ENCODE measurements at places on chromosomes 4 and X. TPM values are rescaled to one million over a fixed set of nuclear protein-coding genes. Genes with fewer than 3 reads are reported as not detected.

- no peaks in the 10 kb centered on the region for H3K27me3 ChIP-seq
- H3K36me3 ChIP-seq, result no peaks in the 10 kb centered on the region
- no peaks in the 10 kb centered on the region for H3K4me1 ChIP-seq
- H3K27ac ChIP-seq, result no peak overlapping the region
- H3K4me3 ChIP-seq, result no peak overlapping the region
These were observed 18.9 kb upstream of the TRIM2 start for GRCh38 chr4:153185331-153185852.

- no peaks in the 10 kb centered on the region for H3K36me3 ChIP-seq
- no peak overlapping the region for H3K4me3 ChIP-seq
- no peak for DNase-seq
- H3K27me3 ChIP-seq, result no peaks in the 10 kb centered on the region
These were observed 424.1 kb downstream of the SMARCA1 start for GRCh38 chrX:129099207-129099606.

GRCh38 chr4:66297703-66298102 lies 627.4 kb upstream of the EPHA5 start:
- no peak overlapping the region for H3K27ac ChIP-seq
- no peak for DNase-seq
- H3K4me3 ChIP-seq, result no peak overlapping the region
- no peaks in the 10 kb centered on the region for H3K36me3 ChIP-seq
- H3K27me3 ChIP-seq, result no peaks in the 10 kb centered on the region

GRCh38 chr4:1405636-1406393 lies 427 bp downstream of the NKX1-1 start:
- no peak overlapping the region for H3K4me3 ChIP-seq
- no peaks in the 10 kb centered on the region for H3K36me3 ChIP-seq

- no peak overlapping the region for H3K4me3 ChIP-seq
- H3K27me3 ChIP-seq, result no peaks in the 10 kb centered on the region
- DNase-seq, result no peak
- H3K27ac ChIP-seq, result no peak overlapping the region
- no peaks in the 10 kb centered on the region for H3K36me3 ChIP-seq
These were observed 88.8 kb upstream of the KDR start for GRCh38 chr4:55214172-55214571.

DNA sequence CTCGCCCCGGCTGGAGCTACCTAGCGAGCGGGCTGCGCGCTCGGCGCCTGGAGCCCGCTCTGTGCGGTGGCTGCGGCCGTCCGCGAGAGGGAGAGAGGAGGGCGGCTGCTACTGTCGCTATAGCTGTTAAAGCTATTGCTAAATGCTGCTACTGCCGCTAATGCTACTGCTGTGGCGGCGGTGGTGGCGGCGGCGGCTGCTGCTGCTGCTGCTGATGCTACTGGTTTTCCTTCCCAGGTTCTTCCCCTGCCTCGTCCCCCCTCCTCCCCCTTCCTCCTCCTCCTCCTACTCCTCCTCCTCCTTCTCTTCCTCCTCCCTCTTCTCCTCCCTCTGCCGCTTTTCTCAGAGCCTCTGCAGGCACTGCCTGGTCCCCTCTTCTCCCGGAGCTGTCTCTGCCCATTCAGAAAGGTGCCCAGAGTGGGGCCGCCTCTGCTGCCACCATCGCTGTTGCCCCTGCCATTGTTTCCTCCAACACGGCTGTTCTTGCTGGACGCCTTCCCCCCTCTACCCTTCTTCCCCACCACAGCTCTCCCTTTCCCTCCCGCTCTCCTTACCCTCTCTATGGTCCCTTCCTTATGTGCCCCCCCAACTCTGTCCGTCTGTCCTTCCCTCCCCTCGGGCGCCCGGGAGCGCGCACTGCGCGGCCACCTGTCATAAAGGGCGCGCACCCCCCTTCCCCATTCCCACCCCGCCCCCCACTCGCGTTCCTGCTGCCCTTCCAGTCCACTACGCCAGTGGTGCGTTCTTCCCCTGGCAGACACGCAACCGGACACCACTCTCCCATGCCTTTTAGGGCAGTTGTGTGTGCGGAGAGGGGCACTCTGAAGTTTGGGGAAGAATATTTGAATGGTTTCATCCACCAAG lies at the start of gene NEXMIF:
NEXMIF (minus strand) TSS at position 228 of the 864 bp plus-strand sequence.
- DNase-seq, result peak; percentile 12
- peak within 1 kb of the TSS; percentile 78 for H3K27ac ChIP-seq
- H3K36me3 ChIP-seq, result no peaks in the 10 kb centered on the region
- H3K4me1 ChIP-seq, result peaks cover 5% of the 10 kb centered on the region

- no peaks in the 10 kb centered on the region for H3K36me3 ChIP-seq
- H3K4me3 ChIP-seq, result no peak overlapping the region
- no peaks in the 10 kb centered on the region for H3K4me1 ChIP-seq
- no peak for DNase-seq
- no peak overlapping the region for H3K27ac ChIP-seq
These were observed 23.7 kb downstream of the PCDH7 start for GRCh38 chr4:30743897-30744296.

DNA sequence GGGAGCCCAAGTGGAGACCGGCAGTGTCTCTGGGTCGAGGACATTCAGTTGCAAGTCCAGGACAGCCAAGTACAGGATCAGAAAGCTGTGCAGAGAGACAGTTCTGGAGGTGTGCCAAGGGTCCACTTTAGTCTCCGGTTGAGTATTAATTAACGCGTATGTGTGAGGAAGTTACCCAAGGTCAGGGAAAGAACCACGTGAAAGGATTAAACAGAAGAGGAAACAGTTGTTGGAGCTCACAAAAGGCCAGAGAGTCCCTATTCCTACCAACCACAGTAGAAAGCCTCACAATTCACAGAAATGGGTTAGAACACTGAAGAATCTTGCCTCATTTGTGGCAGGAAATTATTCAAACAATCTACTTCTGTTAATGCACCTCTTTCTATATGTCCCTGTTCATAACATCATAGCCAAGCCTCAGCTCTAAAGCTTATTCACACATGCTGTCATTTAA lies 17.9 kb upstream of the NSUN7 start:
- H3K4me1 ChIP-seq, result no peaks in the 10 kb centered on the region
- H3K27me3 ChIP-seq, result no peaks in the 10 kb centered on the region
- no peak overlapping the region for H3K4me3 ChIP-seq
- H3K27ac ChIP-seq, result no peak overlapping the region
- H3K36me3 ChIP-seq, result no peaks in the 10 kb centered on the region
- DNase-seq, result no peak

GRCh38 chr4:19831644-19832285 lies 419.9 kb upstream of the SLIT2 start:
- no peak for DNase-seq
- no peaks in the 10 kb centered on the region for H3K36me3 ChIP-seq
- no peak overlapping the region for H3K27ac ChIP-seq
- no peaks in the 10 kb centered on the region for H3K27me3 ChIP-seq
- no peak overlapping the region for H3K4me3 ChIP-seq
- no peaks in the 10 kb centered on the region for H3K4me1 ChIP-seq

DNA sequence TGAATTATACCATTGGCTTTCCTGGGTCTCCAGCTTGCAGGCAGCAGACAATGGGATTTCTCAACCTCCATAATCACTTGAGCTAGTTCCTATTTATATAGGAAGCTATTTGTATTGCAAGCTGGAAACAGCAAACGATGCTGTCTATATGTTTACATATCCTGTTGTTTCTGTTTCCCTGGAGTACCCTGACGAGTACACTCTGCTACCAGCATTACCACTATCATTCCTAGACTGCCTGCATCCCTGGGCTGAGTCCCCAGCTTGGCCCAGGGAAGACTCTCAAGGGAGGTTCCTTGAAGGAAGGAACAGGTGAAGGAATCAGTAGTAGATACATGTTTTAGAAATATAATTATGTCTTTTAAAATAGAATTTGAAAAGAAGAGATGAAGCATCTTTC lies 81.4 kb downstream of the EVC2 start:
- no peak overlapping the region for H3K27ac ChIP-seq
- H3K4me1 ChIP-seq, result no peaks in the 10 kb centered on the region
- no peak for DNase-seq
- H3K36me3 ChIP-seq, result no peaks in the 10 kb centered on the region

The GAGE2A gene
- not detected for total RNA-seq

The PROM1 gene
- total RNA-seq, result 24.6 TPM

Data from uterus (tissue), 4 donors.